ENCODE measurements at places on chromosomes 12 and 14.
A peak's percentile ranks its signal among the peaks of the same experiment; 100 is the strongest.

GRCh38 chr12:21341769-21342168, 7.1 kb upstream of the SLCO1A2 start:
- DNase-seq, result no peak

- no peak for DNase-seq
These were observed 71.3 kb downstream of the SPTB start for GRCh38 chr14:64808449-64808848.

- no peak for DNase-seq
These were observed 846 bp downstream of the BRMS1L start for GRCh38 chr14:35826952-35827416.

DNA sequence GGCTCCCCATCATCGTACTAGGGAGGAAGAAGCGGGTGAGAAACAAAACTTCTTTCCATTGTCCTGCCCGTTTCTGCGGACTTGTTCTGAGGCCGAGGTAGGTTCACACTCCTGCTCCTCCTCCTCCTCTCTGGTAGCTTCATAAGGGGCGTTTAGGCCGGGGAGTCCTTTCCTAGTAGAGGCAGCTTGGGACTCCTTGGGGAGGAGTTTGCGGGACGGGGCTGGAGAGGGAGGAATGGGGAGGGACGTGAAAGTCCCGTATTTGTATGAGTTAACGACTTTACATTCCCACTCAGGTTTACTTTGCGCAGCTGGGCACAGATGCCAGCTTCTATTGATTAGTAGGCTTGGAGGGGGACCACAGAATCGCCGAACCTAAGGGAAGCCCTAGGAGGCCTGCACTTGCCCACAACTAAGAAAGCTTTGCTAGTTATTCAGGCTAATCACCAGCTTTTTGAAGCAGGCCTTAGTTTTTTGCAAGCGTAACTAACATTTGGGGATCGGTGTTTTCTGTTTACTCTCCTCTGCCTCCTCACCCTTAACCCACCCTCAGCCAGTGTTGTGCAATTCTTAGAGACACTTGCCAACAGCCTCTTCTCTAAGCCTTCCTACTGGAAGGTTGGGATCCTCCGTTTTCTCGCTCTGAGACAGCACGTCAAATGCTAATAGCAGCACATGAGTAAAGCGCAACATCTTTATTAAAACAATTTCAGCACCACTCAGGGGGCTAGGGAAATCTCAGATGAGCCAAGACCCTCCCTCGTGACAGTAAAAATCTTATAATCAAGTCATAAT, 499 bp downstream of the RNASE4 start:
- DNase-seq, result no peak

DNA sequence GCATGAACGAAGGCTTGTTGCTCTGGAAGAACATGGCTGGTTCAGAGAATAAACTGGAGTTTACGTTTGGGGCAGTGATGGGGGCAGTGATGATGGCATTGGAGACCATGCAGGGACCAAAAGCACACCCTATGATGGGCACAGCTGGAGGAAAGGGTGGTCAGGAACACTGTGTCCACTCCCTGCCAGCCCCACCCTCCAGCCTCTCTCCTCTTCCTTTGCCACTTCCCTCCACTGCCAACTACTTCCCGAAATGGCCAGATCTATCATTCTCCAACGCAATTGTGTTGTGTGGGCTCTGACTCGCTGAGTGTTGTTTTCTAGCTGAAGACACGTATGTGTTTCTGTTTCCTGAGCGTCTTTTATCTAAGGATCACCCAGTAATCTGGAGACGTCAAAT, 39.3 kb upstream of the GSG1 start:
- no peak for DNase-seq

DNA sequence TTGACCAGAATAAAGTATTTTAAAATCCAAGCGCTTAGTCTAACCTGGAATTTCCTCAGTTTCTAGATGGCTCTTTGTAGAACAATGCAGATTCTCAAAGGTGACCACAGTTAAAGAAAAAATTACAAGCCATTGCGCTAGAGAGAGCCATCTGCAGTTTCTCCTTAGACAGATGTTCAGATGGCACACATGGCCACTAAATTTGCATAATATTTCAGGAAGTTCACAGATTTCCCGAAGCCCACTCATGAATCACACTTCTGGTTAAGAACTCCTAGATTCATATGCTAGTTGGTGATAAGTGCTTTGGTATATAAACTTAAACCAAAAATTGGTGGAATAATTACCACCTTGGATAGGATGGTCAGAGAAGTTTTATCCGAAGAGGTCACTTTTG, 749 bp downstream of the AKAP3 start:
- DNase-seq, result no peak

- no peak for DNase-seq
These were observed 124.0 kb downstream of the PDE3A start for GRCh38 chr12:20492251-20492760.

GRCh38 chr12:116934908-116935705, 24.4 kb downstream of the FBXW8 start:
- DNase-seq, result no peak

- no peak for DNase-seq
These were observed 23.8 kb upstream of the POLR3B start for GRCh38 chr12:106333756-106334155.

GRCh38 chr14:58131386-58131785, 20.6 kb downstream of the ARMH4 start:
- no peak for DNase-seq

DNA sequence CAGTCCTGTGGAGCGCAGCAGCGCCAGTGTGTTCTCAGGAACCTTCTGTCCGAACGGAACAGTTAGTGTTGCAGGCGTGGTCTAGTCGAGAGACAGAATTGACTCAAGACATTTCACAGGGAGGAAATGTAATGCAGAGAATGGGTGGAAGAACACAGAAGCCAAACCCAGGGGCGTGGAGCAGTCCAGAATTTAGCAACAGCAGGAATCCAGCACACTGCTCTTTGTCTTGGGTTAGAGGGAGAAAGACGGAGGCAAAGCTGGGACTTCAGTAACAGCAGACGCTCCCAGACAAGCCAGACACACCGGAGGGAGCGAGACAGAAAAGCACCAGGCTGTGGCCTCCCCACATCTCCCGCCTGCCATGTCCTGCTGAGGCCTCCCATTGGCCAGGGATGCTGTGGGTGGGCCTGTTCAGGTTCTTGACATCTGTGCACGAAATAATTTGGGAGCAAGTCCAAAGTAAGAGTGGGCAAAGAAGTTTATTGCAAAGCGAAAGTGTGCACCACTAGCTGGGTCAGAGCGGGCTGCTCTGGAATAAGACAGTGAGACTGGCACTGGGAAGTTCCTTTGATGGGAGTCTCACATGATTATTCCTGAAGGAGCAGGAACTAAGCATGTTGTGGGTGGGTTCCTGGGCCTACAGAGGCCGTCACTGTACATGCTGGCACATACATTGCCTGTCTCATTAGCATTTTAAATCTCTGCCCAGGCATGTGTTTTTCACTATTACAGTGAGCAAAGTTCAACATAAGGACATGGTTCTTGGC, 339.3 kb upstream of the SFSWAP start:
- peak; percentile 54 for DNase-seq

DNA sequence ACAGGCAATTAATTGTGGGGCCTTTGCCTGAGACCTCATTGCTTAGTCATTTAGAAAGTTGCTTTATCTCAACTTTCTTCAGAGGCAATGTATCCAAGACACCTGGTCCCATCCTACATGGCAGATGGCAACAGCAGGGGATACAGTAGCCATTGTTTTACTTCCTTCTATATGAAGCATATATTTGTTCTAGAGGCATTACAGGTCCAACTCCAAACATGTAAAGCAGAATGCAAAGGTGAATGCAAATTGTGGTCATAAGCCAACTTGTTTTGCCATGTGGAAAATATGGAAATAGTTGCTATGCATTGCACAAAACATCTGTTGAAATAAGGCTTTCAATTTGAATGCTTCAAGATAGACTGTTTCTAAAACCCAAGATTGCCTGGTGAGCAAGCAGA, 109.8 kb upstream of the BCAT1 start:
- DNase-seq, result no peak

DNA sequence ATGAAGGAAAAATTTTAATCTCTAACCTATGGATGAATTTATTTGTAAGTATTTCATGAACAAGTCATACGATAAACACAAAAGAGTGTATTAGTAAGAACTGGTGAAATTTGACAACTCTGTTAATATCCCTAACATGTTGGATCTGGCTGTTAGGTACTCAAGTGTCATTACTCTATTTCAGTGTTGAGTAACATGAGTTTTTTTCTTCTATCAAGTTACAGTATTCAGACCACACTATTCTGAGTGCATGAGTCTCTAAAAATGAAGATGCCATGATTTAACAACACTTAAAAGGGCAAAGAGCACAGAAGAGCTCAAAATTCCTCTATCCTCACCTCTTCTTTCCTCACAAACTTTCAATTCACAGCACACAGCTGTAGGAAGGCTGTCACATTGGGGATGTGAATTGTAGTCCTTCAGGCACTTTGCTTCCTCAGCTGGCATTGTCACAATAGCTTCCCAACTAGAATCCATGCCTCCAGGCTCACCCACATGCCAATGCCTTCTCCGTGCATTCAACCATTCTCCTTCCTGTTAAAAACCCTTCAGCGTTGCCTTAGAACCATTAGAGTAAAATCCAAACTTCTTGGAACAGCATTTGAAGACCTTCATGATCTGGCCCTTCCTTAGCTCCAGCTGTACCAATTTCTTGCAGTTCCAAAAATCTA, 73.7 kb upstream of the DBX2 start:
- no peak for DNase-seq

GRCh38 chr14:23301969-23302289, 730 bp downstream of the PPP1R3E start:
- peak; percentile 95 for DNase-seq

GRCh38 chr14:100313464-100314230, 7.4 kb upstream of the SLC25A29 start:
- no peak for DNase-seq

GRCh38 chr12:116026346-116026745, 251.1 kb downstream of the MED13L start:
- no peak for DNase-seq

Data from chondrocyte (in vitro differentiated cells).